ENCODE measurements at places on chromosomes 2 and 18.

- DNase-seq, result peak; percentile 68
Measured at GRCh38 chr18:49510393-49511115, 23.5 kb upstream of the C18orf32 start.

- DNase-seq, result no peak
Measured at GRCh38 chr18:79681484-79682387, 2.1 kb downstream of the CTDP1 start.

- peak; percentile 70 for DNase-seq
Measured at GRCh38 chr2:70978341-70979179, at the start of gene ANKRD53. TSS of gene ANKRD53 (plus strand) at chr2:70978630. CDS start at chr2:70978646, 16 bp downstream.

DNA sequence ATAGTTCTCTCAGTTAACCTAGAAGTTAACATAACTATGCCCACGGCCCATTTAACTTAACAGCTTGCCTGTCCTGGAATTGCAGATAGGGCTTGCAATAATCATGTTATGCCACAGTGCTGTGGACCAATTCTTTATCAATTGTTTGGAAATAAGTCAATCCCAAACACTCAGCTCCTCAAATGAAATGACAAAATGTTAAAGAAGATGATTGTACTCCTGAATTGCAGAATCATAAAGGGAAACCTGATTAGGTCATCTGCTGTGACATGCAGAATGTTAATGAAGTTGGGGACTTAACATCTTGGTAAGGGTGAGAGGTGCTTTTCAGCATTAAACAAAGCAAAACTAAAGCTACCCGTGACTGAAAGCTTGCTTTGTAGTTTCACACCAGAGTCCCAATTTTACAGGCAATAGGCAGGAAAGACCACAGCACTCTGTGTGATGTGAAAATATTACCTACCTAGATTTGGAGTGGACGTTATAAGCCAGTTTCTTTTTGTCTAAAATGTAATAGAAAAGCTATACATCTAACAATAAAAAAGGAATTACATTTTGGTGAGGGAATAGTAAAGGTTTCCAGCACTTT, 364.0 kb downstream of the GPD2 start:
- no peak for DNase-seq

GRCh38 chr2:71856773-71857525, 290.7 kb downstream of the CYP26B1 start:
- peak; percentile 68 for DNase-seq

GRCh38 chr2:189467160-189467559, 25.9 kb downstream of the WDR75 start:
- DNase-seq, result no peak

- DNase-seq, result no peak
Measured at GRCh38 chr2:23465936-23466335, 81.0 kb downstream of the KLHL29 start.

- no peak for DNase-seq
Measured at GRCh38 chr2:133967326-133967725, 286.5 kb upstream of the MGAT5 start.

- no peak for DNase-seq
Measured at GRCh38 chr2:64196963-64197362, 52.7 kb upstream of the PELI1 start.

DNA sequence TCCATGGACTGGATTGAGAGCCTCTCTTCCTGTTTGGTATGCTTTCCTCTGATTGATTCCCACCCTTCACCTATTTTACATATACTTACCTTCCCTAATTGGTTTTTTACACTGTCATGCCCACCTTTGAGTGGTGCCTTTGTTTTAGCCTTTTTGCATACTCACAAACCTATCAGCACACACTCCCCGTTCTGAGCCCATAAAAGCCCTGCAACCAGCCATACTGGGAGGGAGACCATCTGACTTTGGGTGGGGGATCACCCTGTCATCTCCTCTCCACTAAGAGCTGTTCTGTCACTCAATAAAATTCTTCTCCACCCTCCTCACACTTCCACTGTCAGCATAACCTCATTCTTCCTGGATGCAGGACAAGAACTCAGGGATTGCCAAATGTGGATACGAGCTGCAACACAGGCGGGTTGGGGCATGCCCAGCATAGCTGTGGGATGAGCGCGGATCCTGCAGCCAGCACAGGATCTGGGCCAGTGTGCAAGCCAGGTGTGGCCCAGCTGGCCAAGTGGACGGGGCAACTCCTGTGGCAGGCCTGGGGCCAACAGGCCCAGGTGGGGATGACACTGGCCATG, 9.4 kb upstream of the MOB1A start:
- DNase-seq, result peak; percentile 18

DNA sequence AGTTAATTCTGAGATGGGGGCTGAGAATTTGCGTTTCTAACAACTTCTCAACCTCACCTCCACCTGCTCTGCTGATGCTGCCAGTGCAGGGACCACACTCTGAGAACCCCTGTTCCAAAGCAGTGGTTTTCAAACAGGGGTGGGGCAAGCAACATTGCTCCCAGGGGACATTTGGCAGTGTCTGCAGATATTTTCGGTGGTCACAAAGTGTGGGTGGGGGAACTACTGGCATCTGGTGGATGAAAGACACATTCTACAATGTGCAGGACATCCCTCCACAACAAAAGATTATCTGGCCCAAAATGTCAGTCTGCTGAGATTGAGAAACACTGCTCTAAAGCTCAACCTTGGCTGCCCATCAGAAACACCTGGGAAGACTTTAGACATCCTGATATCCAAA, 188.7 kb upstream of the SATB2 start:
- DNase-seq, result no peak

DNA sequence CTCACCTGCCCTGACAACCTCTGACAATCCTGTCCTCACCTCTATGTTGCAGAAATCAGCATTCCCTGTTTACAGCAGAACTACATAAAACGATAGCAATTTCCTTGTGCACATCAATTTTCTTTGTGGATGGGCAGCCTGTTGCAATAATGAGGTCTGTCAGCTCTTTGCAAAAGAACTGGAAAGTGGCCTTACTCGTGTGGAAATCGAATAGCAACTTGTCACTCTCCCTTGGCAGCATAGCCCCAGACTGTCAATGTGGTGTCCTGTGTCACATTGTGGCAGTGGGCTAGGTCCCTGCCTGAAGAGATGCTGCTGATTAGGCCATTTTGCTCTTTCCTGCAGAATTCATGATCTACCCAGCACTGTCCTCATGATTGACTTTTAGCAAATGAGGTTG, 531.9 kb downstream of the CCDC85A start:
- DNase-seq, result no peak

- DNase-seq, result no peak
Measured at GRCh38 chr18:48517048-48517447, 21.8 kb upstream of the CTIF start.

GRCh38 chr2:77325395-77325794, 196.8 kb downstream of the LRRTM4 start:
- DNase-seq, result no peak

DNA sequence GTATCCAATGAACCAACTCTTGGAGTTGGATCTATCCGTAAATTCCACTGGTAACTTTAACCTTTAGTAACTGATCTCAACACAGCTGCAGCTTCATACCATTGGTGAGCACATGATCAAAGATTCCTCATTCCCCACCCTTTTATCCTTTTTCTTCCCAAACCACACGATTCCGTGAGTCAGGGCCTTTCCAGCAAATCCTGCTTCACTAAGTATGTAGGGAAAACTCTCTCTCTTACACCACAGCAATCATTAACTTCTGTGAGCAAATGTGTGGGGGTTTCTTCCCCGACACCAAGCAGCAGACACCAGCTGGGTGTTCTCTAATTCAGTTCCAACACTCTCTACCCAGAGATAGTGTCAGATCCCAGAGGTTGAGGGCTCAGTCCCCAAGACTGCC, 23.5 kb downstream of the ELP2 start:
- DNase-seq, result no peak

GRCh38 chr2:24083567-24084385, 858 bp downstream of the TP53I3 start:
- DNase-seq, result peak; percentile 72

DNA sequence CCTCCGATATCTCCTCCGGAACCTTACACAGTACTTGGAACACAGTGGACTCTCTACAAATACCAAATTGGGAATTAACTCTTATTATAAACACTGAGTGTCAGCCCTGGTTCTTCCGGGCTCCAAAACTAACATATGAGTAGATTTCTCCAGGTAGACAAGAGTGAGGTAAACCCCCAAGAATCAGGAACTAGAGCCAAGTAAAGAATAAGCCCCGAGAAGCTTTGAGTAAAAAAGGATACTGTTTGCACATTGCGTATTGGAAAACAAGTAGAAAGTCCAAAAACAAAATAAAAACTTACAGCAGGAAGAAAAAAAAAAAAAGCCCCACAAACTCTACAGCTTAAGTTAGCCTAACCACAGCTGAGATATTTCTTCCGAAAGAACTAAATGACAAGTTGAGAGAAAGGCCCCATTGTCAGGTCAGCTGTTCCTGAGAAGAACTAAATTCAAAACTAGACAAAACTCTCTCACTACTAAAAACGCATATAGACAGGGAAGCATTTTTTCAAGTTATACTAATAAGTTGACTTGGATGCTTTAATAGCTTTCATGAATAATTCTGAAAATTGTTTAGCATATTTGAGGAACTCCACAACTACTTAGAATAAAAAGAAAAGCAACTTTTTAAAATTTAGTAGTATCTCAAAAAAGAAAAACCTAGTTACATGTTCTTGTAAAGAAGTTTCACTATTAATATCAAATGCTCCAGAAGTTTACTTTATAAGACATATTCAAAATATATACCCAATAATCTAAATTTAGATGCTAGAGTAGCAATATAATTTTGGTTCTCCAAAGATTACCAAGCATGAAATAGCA, 4.3 kb upstream of the HAAO start:
- DNase-seq, result no peak

GRCh38 chr18:48597110-48597509, 58.3 kb downstream of the CTIF start:
- no peak for DNase-seq

DNA sequence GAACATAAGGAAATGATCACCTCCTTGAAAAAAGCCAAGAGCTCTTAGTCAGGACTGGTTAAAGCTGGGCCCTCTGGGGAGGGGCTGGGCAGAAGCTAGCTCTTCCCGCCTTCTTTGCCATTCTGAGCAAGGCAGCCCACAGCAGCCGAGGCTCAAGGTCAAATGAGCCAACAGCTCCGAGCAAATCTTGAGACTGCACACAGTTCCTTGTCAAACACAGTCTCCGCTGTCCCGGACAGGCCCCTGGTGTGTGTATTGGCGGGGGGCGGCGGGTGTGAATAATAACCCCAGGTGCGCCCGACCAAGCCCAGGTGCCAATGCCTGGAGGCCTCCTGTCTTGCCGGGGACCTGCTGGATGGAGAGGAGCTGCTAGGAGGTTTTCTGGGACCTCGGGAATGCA, 46.4 kb upstream of the ACAA2 start:
- no peak for DNase-seq

- no peak for DNase-seq
Measured at GRCh38 chr18:62023536-62023935, 130.7 kb upstream of the RNF152 start.

DNA sequence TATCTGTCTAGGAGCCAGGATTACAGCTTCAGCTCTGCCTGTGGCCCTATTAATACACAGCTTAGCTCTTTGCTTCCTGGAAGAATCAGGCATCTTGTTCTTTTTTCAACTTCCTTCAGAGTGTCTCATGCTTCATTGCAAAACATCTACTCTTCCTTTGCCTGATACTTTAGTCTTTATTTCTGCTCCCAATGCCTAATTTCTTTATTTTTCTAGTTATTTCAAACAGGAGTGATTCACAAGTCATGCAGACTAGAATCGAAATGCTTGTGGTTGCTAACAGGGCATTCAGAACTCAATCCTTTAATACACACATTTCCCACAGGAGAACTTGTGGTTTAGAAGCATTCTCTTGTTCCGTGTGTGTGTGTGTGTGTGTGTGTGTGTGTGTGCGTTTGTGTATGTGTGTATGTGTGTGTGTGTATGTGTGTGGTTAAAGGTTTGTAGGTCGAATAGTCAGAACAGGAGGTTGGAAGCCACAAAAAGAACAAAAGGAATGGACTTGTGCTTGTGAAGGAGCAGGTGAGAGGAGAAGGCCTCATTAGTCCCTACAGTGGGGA, 28.3 kb upstream of the INSIG2 start:
- no peak for DNase-seq

GRCh38 chr2:214899751-214900150, 90.3 kb upstream of the BARD1 start:
- DNase-seq, result no peak

GRCh38 chr2:216773072-216773471, 77.7 kb upstream of the IGFBP5 start:
- DNase-seq, result no peak

DNA sequence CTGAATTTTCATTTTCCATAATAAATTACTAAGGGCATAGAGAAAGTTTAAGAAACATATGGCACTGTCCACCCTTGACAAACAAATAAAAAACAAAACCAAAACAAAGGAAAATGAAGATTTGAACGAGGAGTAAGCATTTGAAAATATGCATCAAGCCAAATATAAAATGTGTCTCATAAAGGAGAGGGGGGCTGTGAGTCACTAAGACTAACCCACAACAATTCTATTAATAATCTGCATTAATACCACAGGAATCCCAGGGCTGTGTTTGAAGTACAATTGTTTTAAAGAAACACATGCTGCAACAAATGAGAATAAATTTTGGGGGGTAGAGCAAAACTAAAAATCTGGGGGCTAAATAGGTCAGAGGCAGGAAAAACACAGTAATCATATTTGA, 53.8 kb upstream of the STK17B start:
- DNase-seq, result no peak

DNA sequence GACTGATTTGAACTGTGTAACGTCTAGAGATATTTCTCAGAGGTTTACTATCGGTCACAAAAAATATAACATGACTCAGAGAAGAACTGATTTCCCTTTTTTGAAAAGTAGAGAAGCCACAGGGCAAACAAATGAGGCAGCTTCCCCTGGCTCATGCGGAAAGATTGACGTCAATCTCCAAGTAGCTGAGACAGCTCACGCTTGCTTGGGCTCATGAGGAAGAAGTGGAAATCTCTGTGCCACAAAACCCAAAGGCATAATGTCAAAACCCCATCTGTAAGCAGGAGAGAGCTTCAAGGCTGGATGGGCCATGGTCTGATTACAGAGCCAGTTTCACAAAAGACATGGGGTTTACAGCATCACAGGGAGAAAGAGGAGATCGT, 188.1 kb downstream of the ARL4C start:
- no peak for DNase-seq

- no peak for DNase-seq
Measured at GRCh38 chr2:189425676-189426075, 15.6 kb upstream of the WDR75 start.

DNA sequence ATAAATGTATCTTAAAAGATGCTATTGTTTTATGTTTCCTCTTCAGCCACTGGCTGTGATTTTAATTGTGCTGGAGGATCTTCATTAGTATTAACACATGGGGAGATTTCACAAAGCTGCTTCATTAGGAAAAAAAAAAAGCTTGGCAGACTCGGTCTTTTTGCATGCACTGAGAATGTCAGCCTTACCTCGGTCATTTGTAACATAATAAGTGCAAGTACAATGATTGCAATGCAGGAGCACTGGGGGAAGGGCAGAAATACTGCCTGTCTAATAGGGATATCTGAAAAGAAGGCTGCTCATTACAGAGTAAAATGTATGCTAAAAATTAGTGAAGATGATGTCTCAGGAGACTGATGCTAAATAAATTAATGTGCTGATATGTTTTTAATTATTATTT, 1.3 kb upstream of the BAZ2B start:
- peak; percentile 32 for DNase-seq
